Lung microvascular endothelial cell (primary cell): ENCODE measurements at places on chromosomes 4 and X. TPM values are rescaled to one million over a fixed set of nuclear protein-coding genes. Genes with fewer than 3 reads are reported as not detected.
A peak's percentile ranks its signal among the peaks of the same experiment; 100 is the strongest.

DNA sequence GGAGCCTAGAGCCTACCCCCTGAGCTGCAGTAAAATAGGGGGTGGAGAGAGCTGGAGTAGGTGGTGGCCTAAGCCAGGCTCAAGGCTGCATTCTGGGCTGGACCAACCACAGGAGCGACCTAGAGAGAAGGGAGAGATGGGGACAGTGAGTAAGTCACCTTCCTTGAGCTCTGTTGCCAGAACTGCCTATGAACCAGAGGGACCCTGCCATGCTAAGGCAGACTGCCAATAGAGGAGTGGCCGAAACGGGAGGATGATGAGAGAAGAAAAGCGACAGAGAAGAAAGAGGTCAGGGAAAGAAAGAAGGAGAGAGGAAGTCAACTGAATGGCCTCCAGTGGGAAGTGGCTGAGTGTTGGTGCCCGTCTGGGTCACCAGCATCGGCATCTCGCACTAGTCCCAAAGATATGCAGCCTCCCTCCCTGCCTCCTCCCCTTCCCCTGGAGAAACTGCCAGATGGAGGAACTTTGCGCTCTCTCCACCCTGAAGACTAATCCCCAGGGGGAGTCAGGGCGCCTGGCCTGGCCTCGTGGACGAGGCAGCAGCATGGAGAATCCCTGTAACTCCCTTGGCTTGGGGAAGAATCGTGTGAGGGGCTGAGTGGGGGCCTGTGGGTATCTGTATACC, 28.8 kb downstream of the ELF4 start:
- no peak for DNase-seq

DNA sequence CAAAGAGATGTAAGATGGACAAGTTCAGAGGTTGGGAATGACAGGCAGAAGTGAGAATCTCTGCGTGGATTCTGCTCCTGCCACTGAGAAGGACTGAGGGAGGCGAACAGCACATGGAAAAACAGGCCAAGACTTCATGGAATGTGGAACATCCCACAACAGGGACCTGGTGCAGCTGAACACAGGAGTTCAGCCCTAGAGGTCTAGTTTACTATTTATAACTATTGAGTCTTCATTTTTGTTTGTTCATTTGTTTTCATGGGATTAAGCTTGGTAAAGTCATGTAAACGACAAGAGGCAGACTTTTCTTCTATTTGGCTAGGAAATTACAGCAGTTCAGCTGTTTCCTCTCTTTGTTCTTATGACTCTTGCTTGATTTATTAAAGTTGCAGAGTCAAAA, 234.5 kb downstream of the MAML3 start:
- peak; percentile 88 for DNase-seq

GRCh38 chrX:68936608-68937007, 107.8 kb downstream of the EFNB1 start:
- peak; percentile 84 for DNase-seq

GRCh38 chrX:54171527-54172250, 11.4 kb downstream of the FAM120C start:
- no peak for DNase-seq

DNA sequence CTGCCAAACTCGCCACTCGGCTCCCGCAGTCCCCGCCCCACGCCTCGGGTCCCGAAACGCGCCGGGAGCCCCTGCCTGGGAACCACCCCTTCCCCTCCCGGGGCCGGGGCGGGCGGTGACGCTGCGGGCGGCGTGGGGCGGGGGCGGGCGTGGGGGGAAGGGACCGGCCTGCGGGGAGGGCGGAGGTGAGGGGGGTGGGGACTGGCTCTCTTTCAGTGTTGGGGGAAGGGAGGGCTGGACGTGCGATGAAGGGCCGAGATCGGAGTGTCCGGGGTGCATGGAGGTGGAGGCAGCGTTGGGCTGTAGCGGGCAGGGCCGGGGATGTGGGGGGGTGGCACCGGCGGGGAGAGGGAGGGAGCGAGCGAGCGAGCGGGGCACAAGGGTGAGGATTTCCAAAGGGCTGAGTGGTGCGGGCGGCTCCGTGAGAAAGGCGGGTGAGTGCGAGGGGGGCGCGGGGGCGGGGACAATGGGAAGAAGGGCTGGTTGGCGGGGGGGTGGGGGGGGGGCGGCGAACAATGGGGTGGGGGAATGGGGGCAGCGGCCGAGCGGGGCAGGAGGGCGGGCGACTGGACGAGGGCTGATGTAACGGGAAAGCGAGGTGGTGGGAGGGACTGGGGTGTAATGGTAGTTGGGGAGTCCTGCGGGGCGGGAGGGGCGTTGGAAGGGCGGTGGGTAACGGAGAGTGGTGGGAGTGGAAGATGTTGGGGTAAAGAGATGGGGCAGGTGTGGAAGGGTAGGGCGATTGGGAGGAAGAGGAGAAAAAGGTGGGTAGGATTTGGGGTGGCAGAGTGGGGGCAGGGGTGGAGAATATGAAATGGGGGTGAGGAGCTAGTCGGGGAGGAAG, 578 bp downstream of the DCUN1D4 start:
- DNase-seq = peak; percentile 78

GRCh38 chr4:71630803-71631202, 153.1 kb downstream of the GC start:
- DNase-seq = no peak

- DNase-seq = no peak
These were observed 51.5 kb downstream of the NPY1R start for GRCh38 chr4:163280703-163281519.

GRCh38 chr4:129583868-129584267, 487.9 kb downstream of the C4orf33 start:
- DNase-seq = no peak

- DNase-seq = peak; percentile 35
These were observed 730 bp downstream of the MANBA start for GRCh38 chr4:102759831-102760644.

- DNase-seq = no peak
These were observed 7.7 kb downstream of the AKAP17A start for GRCh38 chrX:1598876-1599790.

DNA sequence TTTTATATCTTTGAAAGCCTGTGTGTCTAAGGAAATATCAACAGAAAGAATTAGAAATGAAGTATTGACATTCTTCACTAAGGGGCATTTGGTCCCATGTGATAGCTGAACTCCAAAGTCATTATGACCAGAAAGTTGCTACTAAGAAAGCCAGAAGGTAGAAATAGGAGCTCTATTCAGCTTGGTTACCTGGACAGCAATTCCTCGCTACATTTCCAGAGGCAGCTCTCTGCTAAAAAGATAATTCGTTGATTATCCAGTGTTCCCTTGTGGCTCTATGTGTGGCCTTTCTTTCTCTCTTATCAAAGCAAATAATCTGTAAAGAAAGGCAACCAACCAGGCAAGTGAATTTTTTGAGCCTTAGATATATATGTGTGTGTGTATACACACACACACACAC, 341.3 kb downstream of the ADGRL3 start:
- DNase-seq = no peak

DNA sequence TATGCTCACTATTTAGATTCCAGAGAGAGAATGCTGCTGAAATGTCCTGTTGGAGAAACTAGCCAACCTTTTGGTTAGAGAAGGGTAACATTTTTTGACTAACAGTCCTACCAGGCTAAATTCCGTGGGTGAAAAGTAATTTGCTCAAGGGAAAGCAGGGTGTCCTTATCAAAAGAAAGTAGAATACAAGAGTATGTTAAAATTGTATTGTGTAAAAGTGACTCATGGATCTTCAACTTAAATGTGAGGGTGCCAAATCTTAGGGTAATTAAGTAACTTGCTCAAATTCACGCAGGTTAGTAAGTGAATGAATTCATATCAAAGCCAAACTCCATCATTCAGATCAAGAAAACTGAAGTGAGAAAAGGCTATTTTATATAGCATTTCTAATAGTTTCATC, 81.7 kb downstream of the PCDH7 start:
- no peak for DNase-seq

DNA sequence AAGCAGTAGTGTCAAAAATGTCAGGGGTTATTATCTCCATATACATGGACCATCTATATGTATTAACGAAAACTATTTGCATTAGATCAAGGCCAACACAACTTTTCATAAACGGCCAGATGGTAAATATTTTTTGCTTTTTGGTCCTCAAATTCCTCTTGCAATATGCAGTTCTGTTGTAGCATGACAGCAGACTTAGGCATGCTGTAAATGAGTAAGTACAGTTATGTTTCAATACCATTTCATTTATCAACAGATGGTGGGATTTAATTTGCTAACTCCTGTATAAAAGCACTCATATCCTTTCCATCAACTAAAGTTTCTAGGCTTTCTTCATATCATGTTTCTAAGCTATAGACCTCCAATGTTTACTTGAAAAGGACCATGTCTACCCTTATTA, 208.1 kb downstream of the ANKRD50 start:
- no peak for DNase-seq

GRCh38 chrX:72466493-72466892, 106.2 kb downstream of the HDAC8 start:
- DNase-seq = no peak

DNA sequence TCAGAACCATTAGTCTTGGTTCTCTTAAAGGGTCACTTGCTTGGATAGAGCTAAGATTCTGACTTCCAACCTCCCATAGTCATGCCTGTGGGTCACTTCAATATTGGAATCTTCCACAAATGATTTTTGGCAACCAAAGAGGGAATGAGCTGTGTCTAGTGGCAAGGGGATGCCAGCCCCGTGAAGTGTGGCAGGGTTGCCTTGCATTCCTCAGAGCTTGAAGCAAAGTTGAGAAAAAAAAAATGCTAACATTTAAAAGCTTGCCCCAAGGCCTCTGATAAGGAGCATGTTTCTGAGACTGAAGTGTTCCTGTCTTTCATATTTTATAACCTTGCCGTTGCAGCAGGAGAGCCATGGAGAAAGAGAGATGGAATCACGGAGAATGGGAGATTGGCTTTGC, 120.2 kb downstream of the PAPSS1 start:
- DNase-seq = no peak

DNA sequence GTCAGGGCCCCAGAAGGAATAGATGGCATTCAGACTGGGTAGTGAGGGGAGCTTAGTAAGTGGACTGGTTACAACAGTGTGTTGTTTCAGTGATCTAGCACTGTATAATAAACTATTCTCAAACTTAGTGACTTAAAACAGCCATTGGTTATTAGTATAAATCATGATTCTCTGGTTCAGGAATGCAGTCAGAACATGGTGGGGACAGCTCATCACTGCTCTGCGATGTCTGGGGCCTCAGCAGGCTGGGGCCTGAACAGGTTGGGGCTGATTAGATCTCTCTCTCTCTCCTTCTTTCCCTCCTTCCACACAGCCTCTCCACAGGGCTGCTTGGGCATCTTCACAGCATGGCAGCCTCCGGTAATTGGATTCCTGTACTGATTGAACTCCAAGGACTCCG, 160.4 kb downstream of the GATB start:
- no peak for DNase-seq

DNA sequence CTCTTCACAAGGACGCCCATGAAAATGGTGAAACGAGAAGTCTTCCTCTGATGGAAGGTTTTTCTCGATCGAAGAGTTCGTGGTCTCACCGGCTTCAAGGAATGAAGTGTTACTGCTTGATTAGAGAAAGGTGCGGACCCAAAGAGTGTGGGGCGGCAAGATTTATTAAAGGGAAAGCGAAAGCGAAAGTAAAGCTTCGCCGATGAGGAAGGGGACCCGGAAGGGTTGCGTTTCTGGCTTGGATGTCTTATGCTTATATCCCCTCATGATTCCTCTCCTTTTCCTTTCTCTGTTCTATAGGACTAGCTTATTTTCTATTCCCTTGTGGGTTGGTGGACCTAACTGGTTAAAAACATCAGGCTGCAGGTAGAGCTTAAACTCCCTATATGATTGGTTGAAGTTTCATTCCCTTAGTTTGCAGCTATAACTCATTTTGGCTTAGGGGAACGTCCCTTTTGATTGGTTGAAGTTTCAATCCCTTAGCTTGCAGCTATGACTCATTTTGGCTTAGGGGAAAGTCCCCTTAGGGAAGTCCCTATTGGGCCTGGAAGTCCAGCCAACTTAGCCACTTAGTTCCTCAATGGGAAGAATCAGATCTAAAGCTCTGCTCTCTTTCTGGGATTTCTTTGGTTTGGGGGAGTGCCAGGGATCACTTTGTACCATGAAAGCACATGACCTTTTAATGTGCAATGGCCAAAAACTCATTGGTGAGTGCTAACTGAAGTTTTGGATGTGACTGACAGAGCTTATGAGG, 1025.0 kb upstream of the PCDH10 start:
- peak; percentile 1 for DNase-seq

DNA sequence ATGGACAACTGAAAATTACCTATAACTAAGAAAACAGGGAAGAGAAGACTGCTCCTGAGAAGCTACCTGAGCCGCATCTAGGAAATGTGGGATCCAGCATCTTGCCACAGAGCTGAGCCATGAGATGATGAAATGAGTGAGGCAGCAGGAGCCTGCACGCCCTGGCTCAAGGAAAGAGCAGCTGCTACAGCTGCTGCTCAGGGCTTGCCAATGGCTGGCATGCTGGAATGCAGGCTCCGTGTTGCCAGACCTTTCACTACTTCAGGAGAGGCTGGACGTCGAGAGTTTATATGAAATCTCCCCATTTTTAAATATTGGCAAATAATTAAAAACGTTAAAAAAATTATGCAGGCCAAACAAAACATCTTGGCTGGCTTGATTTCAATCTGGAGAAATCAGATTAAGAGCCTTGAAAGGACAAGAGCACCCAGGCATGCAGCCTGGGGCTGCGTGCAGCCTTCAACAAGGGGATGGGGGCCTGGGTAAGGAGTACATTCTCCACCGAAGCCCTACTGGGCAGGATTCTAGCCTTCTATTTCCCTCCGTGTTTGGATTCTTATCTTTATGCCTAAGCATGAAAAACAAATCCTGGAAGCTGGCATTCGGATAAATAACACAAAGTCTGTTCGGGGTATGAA, 227.6 kb downstream of the NR3C2 start:
- no peak for DNase-seq

DNA sequence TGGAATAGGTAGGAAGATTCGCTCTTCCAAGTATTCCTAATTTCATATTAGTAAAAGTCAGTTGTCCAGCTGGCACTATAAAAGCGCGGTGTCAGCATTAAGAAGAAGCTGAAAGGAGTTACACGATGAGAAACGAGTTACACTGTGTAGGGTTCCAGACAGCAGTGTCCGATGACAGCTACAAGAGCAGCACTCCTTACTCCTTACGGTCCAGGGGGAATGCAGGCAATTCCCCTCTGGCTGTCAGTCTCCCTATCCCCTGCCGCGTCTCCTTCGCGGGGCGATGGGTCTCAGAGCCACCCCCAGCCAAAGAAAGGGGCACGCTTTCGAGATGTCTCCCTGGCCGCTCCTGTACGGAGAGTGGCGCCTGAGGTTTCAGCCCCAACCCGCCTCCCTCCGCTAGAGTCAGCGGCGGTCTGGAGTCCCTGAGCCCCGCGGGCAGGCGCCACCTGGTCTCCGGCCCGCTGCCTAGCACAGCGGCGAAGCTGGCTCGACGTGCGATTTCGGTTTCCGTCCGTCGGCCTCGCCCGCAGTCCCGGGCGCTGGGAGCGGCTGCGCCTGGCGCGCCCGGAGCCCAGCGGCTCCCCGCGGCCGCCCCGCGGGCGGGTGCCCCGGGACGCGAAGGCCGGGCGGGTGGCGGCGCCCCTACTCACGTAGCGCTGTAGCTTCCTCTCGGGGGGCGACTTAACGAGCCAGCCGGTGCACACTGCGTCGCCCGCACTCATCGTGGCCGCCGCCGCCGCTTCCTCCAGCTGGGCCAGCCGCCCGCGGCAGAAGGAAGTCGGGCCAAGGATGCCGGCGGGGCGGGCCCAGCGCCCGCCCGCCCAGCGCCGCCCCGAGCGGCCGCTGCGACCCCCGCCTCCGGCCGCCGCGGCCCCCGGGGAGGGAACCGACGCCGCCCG, at the start of gene GAB3:
GAB3 (minus strand) TSS at position 777 of the 902 bp plus-strand sequence; CDS start at position 725, 52 bp downstream.
- DNase-seq = peak; percentile 53

CXorf49 gene
- not detected in 2 replicates for total RNA-seq

STOX2 gene
- total RNA-seq = 3.9 and 24.2 TPM in 2 replicates

AKAP17A gene
- total RNA-seq = 13.1 and 16.9 TPM in 2 replicates

SUV39H1 gene
- total RNA-seq = 2.6 and 3.7 TPM in 2 replicates

SMPX gene
- not detected in 2 replicates for total RNA-seq

HSD17B13 gene
- total RNA-seq = under 0.01 TPM in 2 replicates

MAGEC1 gene
- total RNA-seq = not detected in 2 replicates

PNMA3 gene
- total RNA-seq = not detected in 2 replicates

PPEF2 gene
- under 0.01 TPM in 1 of 2 replicates, not detected in the other for total RNA-seq
